ENCODE measurements at places on chromosomes 7 and 10.

- no peak for DNase-seq
These were observed 15.6 kb upstream of the PLEKHS1 start for GRCh38 chr10:113735913-113736312.

DNA sequence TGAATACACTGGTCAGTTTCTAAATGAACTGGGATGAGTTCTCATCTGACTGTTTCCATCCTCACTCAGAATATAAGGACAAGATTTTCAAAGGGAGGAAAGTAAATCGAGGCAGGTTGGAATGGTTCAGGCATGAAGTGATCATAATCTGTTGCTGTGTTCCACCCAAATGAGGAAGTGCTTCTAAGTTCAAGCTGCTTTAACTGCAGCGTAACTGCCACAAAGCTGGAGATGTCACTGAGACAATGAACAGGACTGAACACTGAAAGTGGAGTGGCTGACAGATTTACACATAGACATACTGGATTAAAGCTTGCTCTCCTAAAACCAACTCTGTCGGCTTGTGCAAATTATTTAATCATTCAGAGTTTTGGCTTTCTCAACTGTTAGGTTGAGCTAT lies 66.6 kb downstream of the GPR37 start:
- peak; percentile 21 for DNase-seq

DNA sequence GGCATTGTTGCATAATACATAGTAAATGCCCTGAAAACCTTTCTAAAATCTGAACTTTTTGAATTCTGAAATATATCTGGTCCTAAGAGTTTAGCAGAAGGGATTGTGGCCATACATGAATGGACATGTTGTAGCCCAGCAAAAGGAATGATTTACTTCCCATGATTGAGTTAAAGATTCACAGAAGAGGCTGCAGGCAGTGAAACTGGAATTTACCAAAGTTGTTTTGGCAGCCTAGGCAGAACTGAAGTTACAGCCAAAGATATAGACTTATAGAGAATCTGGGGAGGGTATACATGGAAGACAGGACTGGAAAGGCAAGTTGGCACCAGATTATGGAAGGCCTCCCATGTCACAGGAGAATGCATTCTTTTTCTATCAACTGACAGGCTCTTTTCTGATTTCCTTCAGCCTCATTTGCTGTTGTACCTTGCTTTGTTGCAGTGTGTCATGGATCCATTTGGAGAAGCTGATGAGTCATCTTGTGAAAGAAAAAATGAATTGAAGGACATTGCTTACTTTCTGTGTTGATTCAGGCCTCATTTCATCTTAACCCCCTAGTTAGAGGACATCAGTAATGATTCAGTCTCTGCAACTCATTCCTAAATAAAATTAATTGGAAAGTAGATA lies 356.2 kb upstream of the LRGUK start:
- DNase-seq = no peak

- DNase-seq = no peak
These were observed 290.4 kb upstream of the KLF6 start for GRCh38 chr10:4075443-4075842.

DNA sequence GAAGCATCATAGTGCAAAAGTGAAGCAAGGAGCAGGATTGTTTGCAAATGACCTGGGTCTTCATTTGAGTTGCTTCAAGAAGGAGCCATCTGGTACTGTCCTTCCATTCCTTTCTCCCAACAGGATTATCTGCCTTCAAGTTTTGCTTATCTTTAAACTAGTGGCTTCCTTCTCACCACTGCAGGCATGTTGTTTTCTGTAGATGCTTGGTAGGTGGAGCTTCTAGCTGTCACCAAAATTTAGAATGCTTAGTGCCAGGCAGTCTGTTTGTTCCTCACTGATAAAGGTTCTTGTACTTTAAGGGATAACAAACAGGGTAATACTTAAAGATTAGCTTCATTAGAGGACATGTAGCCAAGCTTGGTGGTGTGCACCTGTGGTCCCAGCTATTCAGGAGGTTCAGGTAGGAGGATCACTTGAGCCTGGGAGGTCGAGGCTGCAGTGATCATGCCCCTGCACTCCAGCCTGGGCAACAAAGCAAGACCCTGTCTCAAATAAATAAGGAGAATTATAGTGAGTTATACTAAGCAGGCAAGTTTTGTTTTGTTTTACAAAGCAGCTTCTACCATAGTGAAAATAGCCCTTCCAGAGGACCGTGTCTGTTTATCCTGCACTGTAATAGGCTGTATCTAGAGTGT lies 5.7 kb downstream of the ARL5B start:
- DNase-seq = no peak

DNA sequence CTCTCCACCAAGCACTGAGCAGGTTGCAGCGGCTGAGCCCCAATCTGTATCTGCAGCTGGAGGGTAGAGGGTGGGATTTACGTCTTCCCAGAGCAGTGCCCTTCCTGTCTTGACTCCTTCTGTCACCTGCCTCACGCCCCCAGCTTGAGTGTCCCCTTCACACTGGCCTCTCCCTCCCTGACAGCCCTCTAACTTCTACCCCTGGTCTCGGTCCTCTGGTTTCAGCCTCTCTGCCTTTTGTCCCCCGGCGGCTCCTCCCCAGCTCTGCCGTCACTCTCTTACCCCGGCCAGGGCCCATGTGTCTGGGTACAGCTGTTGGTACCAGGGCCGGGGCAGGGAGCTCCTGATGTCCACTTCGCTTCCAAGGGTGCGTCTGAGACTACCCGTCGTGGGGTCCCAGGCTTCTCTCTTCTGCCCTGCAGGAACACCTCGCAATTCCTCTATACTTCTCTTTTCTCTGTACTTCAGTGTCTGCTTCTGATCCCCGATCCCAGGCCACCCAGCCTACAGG lies 654 bp downstream of the MUC3A start:
- DNase-seq = no peak

DNA sequence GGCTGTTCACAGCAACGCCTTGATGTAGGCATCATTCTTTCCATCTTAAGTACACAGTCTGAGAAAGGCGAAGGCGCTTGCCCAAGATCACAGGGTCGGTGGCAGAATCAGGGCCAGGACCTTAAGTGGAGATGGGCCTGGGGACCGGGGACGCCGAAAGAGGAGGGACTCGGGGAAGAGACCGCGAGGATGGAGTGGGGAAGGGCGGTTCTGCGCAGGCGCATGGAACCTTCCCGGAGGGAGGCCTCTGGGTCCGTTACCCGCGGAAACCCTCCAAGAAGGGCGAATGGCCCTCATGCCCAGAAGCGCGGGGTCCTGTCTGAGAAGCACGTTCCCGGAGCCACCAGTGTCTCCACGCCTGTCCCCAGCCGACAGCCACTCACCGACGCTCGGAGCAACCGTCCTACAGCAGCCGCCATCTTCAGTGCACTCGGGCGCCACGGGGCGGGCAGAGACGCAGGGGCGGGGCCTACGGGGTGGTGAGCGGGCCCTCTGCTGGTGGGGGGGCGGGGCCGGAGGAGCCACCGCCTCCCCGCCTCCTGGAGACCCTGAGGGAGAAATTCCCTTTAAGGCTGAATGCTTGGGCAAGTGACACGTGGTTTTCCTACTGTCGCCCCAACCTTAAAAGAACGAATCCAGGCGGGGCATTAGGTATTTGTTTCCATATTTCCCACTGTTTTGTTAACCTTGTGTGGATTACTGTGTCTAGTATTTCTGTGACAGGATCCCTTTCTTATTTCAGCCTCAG lies at the start of gene PRDX3:
Gene PRDX3 (minus strand): TSS at position 441 of the 748 bp plus-strand sequence. CDS start 22 bp downstream, at position 419.
- peak; percentile 91 for DNase-seq

GRCh38 chr10:79305988-79306387 lies 41.3 kb upstream of the PPIF start:
- no peak for DNase-seq

DNA sequence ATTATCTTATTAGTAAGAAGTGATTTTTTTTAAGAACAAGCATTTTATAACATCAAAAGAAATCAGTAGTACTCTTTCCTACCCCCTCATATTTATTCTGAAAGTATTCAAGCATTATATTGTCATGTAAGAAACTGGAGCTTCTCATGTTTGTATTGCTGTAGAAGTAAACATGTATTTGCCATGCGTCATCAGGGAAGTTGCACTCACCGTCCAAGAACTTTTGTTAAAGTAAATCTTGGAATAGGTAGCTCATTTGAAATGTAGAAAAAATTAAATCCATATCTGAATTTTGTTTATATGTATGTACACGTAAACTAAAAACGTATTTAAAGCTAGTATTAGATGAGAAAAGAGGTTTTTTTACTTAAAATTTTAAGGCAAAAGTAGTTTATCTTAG lies 96.8 kb downstream of the PTEN start:
- no peak for DNase-seq

DNA sequence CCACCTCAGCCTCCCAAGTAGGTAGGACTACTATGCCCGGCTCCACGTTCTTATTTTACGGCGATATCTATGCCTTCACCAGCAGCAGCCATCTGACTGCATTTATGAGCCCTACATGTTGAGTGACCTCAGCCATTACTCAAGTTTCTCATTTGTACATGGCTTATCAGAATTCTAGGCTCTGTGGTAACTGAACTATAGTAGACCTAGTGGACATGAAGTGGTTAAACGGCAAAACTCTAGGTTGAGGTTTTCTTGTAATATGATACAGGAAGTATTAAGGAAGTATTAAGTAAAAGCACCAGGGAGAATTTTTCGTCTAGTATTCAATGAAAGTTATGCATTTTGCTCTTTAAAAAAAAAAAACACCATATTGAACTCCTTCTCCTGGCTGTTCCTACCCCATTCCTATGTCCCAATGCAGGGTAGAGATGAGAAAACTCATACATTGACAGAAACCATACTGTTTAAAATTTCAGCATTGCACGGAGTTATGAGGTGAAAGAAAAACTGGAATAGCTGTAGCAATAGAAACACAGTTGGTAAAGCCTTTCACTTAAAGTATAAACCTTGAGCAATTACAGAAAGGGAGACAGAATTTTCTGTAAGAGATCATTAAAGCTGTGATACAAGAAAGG lies 39.8 kb upstream of the EPC1 start:
- peak; percentile 50 for DNase-seq

GRCh38 chr7:20354610-20355528 lies 24.2 kb downstream of the ITGB8 start:
- no peak for DNase-seq

DNA sequence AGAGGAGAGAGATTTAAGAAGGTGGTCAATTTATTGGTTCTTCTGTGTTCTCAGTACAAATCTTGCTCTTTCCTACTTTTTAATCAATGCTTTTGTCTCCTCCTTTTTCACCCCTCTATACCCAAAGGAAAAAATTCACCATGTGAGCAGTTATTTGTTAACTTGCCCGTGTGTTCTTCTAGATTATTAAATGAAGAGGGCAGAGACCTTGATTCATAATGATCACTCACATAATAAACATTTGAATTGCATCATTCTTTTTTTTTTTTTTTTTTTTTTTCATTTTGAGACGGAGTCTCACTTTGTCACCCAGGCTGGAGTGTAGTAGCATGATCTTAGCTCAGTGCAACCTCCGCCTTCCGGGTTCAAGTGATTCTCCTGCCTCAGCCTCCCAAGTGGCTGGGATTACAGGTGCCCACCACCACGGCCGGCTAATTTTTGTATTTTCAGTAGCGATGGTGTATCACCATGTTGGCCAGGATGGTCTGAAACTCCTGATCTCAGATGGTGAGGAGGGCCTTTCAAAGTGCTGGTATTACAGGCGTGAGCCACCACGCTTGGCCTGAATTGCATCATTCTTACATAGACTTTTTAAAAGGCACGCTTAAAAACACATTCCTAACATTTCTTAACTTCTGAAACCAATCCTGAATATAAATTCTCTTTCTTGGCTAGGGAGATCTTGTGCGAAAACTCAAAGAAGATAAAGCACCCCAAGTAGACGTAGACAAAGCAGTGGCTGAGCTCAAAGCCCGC lies 3.6 kb downstream of the GARS1 start:
- DNase-seq = no peak

DNA sequence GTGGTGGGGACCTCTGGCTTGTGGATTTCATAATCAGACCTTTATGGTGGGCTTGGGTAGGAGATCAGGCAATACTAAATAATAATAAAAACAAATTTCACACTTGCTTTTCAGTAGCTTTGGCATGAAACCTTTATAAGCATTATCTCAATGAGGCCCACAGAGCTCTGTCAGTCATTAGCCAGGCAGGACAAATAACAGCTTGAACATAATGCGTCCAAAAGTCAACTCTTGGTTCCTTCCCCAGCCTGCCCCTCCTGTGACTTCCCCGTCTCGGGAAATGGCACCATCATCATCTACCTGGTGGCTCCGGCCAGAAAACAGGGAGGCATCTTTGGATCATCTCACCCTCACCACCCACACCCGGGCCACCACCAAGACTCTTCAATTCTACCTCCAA lies 40.8 kb downstream of the KCTD7 start:
- no peak for DNase-seq

- no peak for DNase-seq
These were observed 224.8 kb downstream of the RPS24 start for GRCh38 chr10:78258323-78259030.

DNA sequence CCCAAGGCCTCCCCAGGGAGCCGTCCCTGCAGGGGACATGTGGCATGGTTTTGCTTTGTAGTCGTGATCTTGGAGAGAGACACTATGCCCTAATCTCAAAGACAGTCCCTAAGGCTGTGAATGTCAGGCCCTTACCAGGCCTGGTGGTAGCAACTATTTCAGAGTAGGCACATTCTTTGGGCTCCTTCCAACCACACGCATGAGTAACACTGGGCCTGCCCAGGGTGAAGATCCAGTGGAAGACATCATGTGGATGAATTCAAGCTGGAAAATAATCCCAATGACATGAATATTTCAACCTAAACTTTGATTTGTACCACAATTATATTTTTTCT lies 39.5 kb upstream of the INSIG1 start:
- no peak for DNase-seq

- no peak for DNase-seq
These were observed 9.3 kb downstream of the ZNF316 start for GRCh38 chr7:6646465-6646864.

DNA sequence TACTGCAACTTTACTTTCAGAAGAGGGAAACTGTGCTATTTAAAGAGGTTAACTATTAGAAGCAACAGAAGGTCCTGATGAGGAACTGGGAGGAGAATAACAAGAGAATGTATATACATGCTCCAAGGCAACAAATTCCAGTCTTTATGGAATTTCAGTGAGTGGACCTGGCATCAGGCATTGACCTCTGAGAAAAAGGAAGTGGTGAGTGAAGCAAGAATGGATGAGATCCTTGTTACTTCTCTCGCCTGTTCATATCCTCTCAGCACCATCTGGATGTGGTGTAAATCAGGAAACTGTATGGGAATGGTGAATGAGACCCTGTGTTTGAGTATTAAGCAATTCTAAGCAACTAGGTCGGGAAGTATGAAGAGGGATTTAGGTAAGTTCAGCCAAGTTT lies 30.3 kb upstream of the KBTBD2 start:
- DNase-seq = peak; percentile 40

- no peak for DNase-seq
These were observed 23.0 kb downstream of the IDE start for GRCh38 chr10:92550924-92551323.

DNA sequence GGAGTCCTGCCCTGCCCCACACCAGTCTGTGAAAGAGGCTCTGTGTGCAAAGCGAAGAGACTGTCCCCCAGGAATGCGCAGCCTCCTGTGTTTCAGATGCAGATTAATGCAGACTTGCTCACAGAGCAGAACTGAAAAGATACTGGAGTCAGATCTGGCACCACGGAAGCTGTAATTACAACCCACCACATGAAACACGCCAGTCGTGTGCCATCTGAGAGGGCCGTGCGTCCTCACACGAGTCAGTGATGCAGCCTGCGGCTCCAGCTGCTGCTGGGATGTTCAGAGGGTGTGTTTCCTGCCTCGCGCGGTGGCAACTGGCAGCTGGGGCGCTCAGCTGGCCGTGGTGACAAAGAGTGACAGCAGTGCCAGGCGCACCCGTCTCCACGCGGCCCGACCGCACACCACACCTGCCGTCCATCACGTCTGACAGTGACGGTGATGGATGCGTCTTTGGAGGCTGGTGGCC lies 50.0 kb downstream of the NKX6-2 start:
- no peak for DNase-seq

All from KBM-7 (cell line).